Effector CD4-positive, alpha-beta T cell (primary cell): ENCODE measurements at places on chromosomes 4 and X.

DNA sequence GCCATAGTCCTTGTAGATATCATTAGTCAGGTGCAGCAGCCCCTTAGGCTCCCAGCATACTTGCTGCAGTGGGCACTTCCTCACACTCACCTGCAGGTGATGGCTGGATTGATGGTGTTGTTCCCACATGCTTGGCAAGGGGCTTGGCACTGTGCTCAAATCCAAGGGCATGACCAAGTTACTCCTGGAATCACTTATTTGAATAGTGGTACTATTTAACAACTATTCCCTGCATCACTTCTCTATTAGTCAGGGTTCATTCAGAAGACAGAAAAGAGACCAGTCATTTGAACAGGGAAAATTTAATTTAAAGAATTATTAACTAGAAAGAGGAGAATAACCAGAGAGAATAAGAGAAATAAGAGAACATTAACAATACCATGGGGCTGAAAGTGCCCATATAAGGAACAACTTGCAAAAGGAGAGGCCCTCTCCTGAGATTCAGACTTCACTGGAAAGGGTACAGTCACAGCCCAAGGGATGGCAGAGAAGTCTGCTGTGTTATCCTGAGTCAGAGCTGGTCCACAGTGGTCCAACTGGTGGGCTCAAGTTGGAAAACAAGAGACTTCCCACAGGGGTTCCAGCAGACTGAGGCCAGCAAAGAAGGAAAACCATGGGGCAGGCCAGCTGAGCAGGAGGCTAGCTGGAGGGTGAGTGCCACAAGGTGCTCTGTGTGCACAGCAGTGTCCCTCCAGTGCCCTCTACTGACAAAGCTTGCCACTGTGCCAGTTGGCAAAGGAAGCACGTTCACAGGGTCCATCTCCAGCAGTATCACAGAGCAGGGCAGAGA, 9.8 kb downstream of the SPP1 start:
- no peak for DNase-seq

DNA sequence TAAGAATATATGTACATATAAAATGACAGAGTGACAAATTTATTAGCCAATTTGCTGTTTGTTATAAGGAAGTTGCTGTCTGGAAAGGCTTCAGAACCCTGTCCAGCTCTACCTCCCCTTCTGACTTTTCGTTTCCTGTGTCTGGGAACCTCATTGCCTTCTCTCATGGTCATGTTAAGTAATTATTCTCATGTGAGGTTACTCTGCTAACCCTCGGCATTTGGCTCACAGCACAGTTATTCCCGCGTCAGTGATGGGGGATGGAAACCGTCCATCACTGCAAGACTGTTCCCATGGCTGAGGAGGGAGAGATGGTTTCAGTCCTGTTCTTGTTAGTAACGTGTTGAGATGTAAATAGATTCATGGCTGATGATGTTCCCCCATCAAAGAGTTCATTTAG, 11.9 kb downstream of the EDNRA start:
- DNase-seq: no peak

- no peak for DNase-seq
Measured at GRCh38 chrX:72045552-72046277, 86.0 kb downstream of the RTL5 start.

DNA sequence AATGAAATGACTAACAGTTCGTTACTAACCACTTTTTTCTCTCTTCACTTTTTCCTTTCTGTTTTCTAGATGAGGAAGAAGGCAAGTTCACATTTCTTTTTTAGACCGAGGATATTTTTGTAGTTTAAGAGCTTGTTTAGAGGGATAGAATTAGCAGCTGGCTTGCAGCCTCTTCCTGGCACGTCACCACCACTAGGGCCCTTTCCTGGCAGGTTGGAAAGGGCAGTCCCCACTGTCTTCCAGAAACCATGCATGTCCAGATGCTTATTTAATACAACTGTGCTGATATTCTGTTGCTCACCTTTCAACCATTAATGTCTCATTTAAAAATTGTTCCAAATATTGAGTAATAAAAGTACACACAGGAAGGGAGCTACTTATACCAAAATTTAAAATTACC, 209.5 kb upstream of the PACRGL start:
- no peak for DNase-seq

DNA sequence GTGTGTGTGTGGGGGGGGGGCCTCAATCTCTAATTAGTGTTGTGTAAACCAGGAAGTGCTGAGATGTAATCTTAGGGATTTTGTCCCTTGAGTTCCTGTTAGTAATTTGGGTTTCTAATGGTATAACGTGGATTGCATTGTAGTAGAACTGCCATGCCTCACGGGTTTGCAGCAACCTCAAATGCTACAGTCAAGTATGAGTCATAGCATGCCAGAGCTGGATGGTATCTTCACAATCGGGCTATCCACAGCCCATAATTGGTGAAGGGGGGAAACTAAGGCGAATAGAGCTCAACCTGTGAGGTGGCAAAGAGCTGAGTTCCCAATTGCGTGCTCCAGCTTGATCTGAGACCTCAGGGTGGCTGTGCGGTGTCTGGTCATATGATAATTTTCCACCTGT, 2.2 kb upstream of the FMR1NB start:
- DNase-seq: no peak

DNA sequence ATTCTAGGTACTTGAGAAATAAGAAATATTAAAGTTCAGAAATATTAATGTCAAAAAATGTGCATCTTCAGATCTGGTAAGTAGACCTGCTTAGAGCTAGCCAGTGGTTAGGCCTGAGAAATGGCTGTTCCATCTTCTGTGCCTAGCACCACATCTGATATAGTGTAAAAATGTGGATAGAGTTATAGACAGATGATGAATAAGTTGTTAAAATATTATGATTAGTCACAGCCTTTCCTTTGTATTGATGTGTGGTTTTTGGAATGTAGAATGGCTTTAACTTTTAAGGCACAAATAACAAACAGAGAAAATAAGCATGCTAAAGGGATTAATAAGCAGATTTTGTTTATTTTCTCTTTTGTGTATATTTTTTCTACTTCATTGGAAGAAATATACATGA, 133.5 kb upstream of the NUDT6 start:
- DNase-seq: no peak

DNA sequence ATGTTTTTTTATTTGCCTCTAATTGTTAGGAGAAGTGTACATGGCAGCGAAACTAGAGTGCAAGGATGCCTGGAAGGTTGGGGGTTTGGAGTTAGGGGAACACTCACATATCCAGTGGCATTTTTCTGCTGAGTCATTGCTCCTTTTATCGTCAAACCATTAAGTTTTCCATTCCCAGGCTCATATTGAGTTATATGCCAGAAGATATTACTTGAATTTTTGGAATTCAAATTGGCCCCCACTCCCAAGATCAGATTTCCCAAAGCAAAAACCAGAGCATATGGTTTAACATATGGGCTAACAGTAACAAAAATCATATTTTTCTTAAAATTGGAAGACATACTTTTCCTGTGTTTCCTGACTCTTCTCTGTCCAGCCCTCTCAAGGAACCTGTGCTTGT, 152.7 kb downstream of the FSTL5 start:
- DNase-seq: no peak

- no peak for DNase-seq
Measured at GRCh38 chr4:143586080-143586479, 72.6 kb downstream of the SMARCA5 start.

DNA sequence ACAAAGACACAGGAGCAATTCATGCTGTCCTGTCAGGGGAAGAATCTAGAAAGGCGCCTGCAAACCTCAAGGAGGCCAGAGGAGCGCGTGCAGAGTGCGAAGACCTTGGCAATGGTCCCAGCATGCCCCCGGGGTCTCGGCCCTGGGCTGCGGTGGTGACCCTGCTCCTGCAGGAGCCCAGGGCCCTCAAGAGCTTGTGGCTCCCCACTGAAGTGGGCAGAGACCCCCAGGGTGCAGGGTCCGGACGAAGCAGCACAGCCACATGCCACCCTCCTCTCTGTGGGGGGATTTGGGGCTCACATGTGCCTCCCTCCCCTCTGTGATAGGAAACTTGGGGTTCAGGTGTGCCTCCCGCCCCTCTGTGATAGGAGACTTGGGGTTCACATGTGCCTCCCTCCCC, 39.3 kb downstream of the GAK start:
- DNase-seq: no peak

DNA sequence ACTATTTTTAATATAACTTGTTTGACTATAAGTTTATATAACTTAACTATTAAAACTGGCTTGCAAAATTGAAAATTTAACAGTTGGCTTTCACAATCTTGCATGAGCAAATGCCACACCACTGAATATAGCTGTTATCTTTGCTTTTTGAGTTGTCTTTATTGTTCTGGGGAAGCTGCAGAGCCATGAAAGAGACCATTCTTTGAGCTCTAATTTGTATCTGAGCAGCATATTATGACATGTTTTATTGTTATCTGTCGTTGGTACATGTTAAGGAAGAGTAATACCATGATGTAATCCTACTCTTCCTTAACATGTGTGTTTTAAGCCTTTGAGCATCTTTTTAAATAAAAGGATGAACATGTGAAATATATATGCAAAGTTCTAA, 97.1 kb upstream of the ANK2 start:
- DNase-seq: no peak

GRCh38 chr4:160375772-160376452, 1273.0 kb downstream of the RAPGEF2 start:
- DNase-seq: no peak

GRCh38 chr4:53089936-53090729, 228.0 kb downstream of the RASL11B start:
- DNase-seq: no peak

GRCh38 chr4:147085781-147086180, 140.1 kb upstream of the TTC29 start:
- no peak for DNase-seq

GRCh38 chr4:10086506-10087120, 30.0 kb downstream of the WDR1 start:
- no peak for DNase-seq

DNA sequence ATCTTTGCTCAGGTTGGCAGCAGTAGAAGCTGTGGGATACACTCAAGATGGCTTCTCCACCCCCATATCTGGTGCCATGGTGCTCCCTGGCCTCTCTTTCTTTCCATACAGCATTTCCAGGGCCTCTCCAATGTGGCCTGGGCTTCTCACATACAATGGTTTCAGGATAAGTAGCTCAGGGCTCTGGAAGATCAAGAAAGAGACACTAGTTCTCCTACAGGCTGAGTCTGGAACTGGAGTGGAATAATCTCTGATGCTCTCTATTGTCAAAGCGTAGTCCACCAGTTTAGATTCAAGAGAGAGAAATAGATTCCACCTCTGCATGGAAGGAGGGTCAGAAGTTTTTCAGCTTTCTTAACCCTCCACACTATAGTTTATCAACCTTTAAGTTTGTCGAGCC, 138.2 kb upstream of the AADAT start:
- DNase-seq: no peak

DNA sequence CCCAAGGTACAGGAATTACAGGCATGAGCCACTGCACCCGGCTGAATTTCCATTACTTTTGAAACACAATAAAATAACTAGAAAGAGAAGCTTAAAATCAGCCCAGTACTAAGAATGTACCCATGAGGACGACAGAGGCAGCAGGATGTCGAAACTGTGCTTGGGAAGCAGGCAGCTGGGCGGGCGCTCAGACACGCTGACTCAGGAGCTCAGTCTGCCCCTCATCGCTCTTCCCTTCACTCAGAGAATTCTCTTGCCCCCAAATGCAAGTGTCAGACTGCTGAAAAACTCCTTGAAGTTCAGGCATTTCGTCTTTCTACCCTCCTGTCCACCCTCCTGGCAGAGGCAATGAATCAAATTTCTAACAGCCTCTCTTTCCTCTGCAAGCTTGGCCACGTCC, 41.0 kb upstream of the CDKN2AIP start:
- DNase-seq: no peak

- no peak for DNase-seq
Measured at GRCh38 chr4:84403656-84404055, 95.4 kb downstream of the NKX6-1 start.

DNA sequence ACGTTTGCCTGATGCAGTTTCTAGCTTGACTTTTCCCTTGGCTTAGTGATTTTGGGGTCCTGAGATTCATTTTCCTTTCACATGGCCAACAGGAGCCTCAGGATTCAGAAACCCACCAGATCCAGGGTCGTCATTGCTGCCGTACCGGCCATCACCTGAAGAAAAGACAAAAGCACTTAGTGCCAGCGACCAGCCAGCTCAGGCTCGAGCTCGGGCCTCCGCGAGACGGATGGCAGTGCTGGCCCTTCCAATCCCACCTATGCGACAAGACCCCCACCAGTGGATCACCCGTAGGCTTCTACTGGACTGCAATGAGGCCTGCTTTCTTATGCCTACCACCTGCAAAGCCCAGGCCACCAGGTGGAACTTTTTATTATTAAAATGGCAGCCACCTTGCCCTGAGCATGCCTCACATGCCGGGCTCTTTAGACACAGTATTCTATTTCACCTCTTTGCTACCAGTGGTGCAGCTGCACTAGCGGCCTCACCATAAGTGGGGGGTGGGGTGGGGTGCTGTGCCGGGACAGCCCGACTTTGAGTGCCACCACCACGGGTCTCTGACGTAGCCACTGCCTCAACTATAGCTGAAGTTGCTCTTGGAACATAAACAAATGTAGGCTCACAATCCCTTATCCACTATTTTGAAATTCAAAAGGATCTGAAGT, 84.3 kb downstream of the MTMR1 start:
- DNase-seq: no peak

DNA sequence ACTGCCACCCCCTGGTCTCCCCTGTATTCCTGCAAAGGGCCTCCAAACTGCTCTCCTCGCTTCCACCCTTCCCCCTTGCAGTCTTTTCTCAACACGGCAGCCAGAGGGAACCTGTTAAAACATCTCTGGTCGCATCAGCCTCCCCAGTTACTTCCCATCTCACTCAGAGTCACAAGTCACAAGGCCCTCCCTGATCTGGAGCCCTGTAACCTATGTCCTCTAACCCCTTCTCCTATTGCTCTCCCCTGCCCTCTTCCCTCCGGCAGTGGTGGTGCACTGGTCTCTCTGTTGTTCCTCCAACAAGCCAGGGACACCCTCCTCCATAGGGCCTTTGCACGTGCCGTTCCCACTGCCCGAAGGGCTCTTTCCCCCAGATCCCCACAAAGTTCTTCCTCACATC, 73.2 kb downstream of the SH3KBP1 start:
- DNase-seq: no peak

DNA sequence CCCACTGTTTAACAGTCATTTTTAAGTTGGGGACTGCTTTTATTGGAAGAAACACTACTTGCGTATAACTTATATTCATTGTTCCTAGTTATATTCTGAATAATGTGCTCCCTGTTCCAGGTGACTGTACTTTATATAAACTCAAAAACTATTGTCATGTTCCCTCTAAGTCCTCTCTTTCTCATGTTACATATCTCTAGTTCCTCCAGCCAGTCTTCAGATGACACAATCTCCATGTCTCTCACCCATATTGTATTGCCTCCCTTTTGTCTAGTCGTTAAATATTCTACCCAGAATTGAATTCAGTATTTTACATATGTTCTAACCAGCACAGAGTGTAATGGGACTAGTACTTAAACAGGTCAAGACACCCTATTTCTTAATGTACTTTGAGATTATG, 5.3 kb downstream of the VAMP7 start:
- no peak for DNase-seq

DNA sequence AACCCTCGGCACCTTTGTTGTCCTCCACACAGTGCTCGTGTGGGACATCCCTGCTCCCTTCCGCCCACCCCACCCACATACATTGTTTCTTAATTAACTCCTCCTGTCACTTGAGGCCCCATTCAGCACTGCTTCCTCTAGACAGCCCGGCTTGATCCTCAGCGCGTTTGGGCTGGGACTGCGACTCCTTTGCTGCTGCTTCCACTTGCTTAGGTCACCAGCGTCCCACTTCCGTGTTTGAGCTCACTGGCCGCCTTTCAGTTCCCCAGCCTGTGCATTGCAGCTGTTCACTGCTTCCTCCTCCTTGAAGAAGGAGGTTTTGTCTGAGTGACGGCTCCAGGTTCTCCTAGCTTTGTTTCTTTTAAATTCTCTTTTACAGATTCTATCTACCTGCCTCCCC, 16.1 kb downstream of the RNF4 start:
- DNase-seq: peak; percentile 57

GRCh38 chr4:26719954-26720552, 136.2 kb downstream of the TBC1D19 start:
- no peak for DNase-seq
